ENCODE measurements at places on chromosomes 5 and 9.

- DNase-seq, result no peak
These were observed 60.6 kb downstream of the DIAPH1 start for GRCh38 chr5:141558150-141558549.

- no peak for DNase-seq
These were observed 96.1 kb upstream of the CDKN2B start for GRCh38 chr9:22105005-22105722.

DNA sequence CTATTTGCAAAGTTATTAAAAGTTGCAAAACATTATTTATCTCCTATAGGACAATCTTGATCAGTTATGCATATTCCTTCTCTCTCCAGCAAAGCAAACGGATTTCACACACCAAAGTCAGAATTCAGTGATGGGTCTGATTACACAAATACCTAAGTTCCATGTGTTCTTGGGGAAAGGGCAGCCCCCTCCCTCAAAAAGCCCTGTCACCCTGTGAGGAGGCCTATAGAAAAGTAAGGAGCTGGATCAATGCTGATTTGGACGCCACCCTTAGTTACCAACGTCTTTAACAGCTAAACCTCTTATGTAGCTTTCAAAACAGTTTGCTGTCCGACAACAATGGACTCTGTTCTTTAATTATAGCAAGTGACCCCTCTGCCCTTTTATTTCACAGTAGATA lies 6.4 kb downstream of the ZNF608 start:
- no peak for DNase-seq

DNA sequence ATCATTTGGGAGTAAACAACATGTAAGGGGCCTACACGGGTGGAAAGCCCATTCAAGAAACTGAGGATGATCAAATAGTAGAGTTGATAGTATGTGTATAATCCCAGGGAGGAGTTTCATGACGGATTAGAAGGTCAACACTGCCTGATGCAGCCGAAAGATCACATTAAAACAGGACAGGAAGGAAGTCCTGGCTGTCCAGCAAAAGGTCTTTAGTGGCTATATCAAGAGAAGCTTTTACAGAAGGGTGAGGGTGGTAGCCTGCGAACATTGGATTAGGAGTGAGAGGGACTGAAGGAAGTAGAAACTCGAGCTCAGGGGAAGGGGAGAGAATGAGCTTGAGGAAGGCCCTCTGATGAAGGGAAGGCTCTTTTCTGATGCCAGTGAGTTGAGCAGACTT lies 36.0 kb downstream of the DOCK8 start:
- no peak for DNase-seq

DNA sequence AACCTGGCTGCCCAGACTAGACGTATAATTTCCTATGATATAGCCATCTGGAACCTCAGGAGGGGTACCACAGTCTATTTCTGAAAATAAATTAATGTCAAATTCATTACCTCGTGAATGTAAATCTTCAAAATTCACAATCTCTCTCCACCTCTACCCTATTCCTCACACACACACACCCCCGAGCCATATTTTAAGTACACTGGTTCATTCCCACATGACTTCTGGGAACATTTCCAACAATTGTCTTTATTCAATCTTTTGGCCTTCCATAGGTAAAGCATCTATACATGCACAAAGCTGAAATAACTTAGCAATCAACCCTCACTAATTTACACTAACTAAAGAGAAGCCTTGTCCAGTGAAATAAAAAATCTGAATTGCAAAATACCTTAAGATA lies 32.7 kb downstream of the SUSD1 start:
- no peak for DNase-seq

GRCh38 chr9:134433101-134433500 lies 106.8 kb downstream of the RXRA start:
- no peak for DNase-seq

Measured in cortex of kidney (tissue), 1 donor.